ENCODE measurements at places on chromosomes 12 and 14.

GRCh38 chr14:104106471-104106991, 21.0 kb downstream of the ASPG start:
- no peak for DNase-seq

GRCh38 chr12:84857525-84858208, 54.9 kb downstream of the SLC6A15 start:
- DNase-seq = no peak

GRCh38 chr12:131555197-131555846, 155.6 kb upstream of the SFSWAP start:
- no peak for DNase-seq

- DNase-seq = no peak
Measured at GRCh38 chr14:88551094-88551870, 3.5 kb downstream of the PTPN21 start.

DNA sequence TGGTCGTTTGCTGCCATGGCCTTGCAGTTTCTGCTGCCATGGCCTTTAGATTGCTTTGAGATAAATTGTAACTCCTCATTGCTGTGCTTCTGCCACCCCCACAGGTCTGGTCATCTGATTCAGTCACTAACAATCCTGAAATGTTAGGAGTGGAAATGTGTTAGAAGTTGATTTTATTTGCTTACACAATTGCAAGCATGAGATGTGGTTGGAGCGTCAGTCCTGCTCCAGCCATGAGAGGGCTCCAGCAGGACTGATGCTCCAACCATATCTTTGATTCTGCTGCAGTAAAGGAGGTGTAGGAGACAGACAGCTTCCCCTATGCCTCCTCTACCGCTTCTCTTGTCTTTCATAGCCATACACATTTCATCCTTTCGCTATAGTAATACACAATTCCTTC, 226.8 kb upstream of the RGS6 start:
- no peak for DNase-seq

DNA sequence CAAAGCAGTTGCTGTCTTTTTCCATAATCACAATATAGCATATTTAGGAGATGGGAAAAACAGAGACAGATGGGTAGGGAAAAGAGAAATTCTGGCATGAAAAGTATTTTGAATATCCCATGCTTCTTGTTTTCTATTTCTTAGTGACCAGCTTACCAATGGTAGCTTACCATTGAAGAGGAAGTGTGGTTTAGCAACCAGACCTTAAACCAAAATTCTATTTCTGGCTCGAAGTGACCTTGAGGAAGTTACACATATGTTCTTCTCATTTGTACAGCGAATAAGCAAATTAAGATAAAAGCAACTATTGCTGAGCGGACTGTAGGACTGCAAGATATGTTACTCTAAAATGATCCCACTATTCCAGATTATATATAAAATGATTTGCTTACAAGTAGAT, 82.9 kb downstream of the FGD4 start:
- no peak for DNase-seq

- DNase-seq = peak; percentile 61
Measured at GRCh38 chr14:67622675-67623074, 3.0 kb downstream of the ARG2 start.

- DNase-seq = no peak
Measured at GRCh38 chr12:108827941-108828340, 29.4 kb downstream of the SSH1 start.

GRCh38 chr12:120445911-120446843, at the start of the genes GATC and TRIAP1:
Gene GATC (plus strand): TSS chr12:120446444. CDS start chr12:120446481, 37 bp downstream.
Gene TRIAP1 (minus strand): TSS chr12:120446384. CDS start chr12:120446372, 12 bp downstream.
- no peak for DNase-seq

- no peak for DNase-seq
Measured at GRCh38 chr12:15684896-15685658, 104.1 kb downstream of the EPS8 start.

DNA sequence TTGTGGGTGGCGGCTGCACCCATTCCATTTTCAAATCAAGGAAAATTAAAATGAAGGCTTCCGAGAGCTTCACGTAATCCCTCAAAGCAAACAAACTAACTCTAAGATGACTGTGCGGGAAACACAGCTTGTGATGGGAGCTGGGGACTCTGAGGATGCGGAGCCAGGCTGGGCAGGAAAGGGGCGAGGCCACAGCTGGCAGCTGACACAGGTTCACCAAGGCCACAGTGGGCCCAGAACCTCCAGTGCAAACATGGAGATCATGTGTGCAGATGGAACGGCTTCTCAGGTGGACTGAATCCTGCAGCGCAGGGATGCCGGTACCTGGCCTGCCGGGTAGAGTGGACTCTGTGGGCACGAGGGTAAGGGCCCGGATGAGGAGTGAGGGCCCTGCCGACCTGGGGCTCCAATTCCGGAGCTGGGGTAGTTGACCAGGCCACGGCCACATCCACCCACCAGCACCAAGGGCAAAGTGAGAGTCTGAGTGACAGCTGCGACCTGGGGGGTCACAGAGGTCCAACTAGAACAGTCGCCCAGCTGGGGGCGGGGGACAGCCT, 19.2 kb upstream of the BTBD6 start:
- DNase-seq = no peak

DNA sequence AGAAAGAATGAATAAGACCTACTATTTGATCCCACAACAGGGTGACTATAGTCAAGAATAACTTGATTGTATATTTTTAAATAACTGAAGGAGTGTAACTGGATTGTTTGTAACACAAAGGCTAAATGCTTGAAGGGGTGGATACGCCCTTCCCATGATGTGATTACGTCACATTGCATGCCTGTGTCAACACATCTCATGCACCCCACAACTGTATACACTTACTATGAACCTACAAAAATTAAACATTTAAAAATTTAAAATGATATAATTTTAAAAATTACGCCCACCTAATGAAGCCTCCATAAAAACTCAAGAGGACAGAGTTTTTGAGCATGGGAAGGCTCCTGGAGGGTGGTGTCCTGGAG, 94.5 kb downstream of the SCARB1 start:
- no peak for DNase-seq

DNA sequence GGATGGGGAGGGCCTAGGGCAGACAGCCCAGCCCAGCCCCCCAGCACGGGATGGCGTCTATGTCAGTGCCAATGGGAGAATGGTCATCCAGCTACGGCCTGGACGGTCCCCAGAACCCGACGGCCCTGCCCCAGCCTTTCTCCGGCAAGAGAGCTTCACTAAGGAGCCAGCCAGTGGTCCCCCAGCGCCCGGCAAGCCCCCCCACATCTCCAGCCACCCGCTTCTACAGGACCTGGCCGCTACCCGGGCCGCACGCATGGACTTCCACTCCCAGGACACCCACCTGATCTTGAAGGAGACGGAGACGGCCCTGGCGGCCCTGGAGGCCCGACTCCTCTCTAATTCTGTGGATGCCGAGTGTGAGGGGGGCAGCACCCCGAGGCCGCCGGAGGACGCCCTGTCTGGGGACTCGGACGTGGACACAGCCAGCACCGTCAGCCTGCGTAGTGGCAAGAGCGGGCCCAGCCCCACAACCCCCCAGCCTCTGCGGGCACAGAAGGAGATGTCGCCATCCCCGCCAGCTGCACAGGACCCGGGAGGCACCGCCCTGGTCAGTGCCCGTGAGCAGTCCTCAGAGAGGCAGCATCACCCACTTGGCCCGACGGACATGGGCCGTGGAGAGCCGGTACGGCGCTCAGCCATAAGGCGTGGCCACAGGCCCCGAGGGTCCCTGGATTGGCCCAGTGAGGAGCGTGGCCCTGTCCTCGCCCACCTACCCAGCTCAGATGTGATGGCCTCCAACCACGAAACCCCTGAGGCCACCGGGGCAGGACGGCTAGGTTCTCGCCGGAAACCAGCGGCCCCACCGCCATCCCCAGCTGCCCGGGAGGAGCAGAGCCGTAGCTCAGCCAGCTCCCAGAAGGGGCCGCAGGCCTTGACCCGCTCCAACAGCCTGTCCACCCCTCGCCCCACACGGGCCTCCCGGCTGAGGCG, 21.9 kb downstream of the CEP170B start:
- no peak for DNase-seq

DNA sequence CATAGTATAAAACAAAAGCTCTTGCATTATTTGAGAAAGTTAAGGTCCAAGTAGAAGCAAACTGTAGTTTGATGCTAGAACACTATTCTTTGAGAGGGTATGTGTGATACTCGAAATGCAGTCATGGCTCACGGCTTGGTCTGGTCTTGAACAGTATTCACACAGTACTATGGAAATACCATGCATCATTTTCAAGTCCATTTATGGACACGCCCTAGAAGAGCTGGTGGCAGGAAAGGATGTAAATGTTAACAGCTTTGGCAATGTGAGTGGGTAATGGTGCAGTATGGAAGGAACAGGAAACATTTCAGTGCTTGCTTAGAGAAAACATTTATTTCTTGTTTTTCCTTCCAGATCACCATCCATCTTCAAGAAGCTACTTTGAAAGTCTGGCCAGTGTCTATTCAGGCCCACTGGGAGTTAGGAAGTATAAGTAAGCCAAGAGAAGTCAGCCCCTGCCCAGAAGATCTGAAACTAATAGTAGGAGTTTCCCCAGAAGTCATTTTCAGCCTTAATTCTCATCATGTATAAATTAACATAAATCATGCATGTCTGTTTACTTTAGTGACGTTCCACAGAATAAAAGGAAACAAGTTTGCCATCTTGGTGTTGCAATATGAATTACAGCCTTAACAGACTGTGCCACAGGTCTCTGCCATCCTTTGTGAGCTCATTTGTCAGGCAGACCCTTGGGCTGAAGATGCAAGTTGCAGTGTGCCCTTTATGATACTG, 5.7 kb upstream of the AKAP5 start:
- no peak for DNase-seq

DNA sequence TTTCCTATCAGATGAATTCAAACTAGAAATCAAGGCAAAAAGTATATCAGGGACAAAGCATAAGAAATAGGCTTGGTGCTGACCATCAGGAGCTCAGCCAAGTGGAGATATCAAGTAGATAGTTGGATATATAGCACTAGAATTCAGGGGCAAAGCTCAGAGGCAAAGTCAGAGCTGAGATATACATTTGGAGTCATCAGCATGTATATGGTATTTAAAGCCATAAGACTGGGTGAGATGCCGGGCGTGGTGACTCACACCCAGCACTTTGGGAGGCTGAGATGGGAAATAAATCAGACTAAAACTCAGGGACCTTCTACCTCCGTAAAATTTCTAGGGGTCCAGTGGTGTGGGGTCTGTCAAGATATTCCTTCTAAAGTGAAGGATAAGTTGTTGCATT, 38.9 kb upstream of the LIMA1 start:
- no peak for DNase-seq

DNA sequence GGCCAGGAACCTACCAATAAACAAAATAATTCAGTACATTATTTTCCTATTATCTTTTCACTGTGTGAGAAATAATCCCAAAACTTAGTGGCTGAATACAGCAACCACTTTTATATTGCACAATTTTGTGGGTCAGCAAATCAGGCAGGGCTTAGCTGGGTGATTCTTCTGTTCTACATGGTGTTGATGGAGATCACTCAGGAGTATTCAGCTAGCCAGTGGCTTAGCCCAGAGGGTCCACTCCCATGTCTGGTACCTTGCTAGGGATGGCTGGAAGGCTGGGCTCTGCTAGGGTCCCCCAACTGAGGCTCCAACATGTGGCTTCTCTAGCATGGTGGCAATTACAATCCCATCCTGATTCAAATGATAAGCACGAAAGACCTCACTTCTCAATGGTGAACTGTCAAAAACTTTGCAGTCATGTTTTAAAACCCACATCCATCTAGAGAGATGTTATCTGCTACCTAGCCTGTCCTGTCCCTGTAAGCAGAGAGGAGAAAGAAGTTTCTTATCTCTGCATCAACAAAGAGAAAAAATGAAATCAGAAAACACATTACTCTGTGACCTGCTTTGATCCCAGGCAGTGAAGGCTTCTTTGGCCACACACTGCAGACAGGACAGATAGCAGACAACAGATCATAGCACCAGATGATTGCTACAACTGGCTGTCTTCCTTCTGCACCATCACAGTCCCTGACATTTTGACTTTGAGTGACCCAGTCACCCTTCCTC, 51.0 kb upstream of the MYL2 start:
- DNase-seq = no peak

GRCh38 chr12:120263748-120264085, 1.8 kb downstream of the PXN start:
- no peak for DNase-seq

DNA sequence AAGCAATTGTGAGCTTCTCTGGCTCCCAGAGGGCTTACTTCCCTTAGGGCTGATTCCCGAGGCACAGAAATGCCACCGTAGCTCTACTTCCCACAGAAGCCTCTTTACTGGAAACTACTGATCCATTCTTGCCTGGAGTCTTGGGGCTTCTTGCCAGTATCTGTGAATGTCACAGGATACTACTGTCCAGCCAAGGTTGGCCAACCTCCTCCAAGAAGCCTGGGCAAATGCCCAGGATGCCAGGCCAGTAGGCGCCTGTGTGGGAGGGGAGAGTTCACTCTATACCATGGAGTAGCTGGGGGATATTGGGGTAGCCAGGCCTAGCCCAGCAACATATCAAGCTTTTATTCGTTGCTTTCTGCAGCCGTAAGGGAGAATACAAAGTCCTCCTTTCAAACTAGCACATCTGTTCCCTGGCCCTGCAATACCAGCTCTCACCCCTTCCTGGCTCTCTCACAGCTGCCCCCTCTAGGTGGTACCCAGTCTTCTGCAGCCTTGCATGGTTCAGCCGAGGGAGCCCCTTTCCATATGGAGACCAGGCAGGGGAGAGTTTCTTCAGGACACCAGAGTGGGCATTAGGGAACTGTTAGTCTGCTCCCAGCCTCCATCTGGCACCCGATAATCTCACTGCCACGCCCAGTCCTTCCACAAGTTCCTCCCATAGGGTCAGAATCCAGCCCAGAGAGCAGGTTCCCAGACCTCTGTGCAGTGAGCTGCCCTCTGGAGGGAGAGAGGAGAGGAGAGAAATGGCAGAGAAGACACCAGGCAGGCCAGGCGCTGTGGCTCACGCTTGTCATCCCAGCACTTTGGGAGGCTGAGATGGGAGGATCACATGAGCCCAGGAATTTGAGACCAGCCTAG, 24.3 kb upstream of the PLEK2 start:
- DNase-seq = no peak

GRCh38 chr12:118520214-118521035, 144.1 kb downstream of the SUDS3 start:
- DNase-seq = no peak

GRCh38 chr12:5817246-5817645, 127.8 kb downstream of the ANO2 start:
- no peak for DNase-seq

GRCh38 chr12:18752947-18753346, 15.0 kb downstream of the CAPZA3 start:
- no peak for DNase-seq

DNA sequence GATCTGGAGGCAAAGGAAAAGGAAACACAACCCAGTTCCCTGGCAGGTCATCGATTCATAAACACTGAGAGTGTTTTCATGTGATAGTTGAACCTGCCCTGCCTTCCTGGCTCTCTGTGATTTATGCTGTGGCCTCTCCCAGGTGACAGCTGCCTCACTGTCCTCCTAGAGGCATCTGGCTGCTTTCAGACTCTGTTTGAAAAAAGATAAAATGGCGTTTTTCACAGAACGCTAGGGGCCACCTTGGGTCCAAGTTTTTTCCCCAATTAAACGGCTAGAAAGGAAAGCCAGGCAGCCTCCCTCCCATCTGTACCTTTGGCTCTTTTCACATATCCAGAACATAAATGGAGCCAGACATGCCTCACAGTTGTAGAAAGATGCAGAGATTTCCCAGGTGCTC, 252.6 kb upstream of the CCDC196 start:
- DNase-seq = no peak

- DNase-seq = no peak
Measured at GRCh38 chr12:108845696-108846095, 11.7 kb downstream of the SSH1 start.
